Pancreas (tissue), 10 donors: ENCODE measurements at places on chromosomes 4 and X. TPM values are rescaled to one million over a fixed set of nuclear protein-coding genes. Genes with fewer than 3 reads are reported as not detected.

GRCh38 chr4:153745651-153746050 lies 14.2 kb downstream of the RNF175 start:
- DNase-seq = no peak

DNA sequence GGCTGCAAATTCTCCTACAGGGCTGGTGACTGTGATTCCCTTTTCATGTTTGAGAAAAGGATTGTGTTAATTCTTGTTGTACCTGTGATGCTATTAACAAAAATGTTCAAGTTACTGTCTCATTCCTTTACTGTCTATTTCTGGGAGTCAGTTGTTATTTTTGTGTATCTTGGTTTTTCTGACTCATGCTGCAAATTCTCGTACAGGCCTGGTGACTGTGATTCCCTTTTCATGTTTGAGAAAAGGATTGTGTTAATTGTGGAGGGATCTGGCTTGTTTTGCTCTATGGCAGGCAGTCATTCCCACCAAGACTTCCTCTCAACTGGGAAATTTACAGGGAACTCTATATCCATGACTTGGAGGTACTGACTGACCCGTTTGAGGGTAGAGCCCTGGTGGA lies 693.4 kb upstream of the INTU start:
- DNase-seq = no peak

- peak; percentile 56 for DNase-seq
Observed at GRCh38 chrX:153886915-153887314, 942 bp upstream of the L1CAM start.

DNA sequence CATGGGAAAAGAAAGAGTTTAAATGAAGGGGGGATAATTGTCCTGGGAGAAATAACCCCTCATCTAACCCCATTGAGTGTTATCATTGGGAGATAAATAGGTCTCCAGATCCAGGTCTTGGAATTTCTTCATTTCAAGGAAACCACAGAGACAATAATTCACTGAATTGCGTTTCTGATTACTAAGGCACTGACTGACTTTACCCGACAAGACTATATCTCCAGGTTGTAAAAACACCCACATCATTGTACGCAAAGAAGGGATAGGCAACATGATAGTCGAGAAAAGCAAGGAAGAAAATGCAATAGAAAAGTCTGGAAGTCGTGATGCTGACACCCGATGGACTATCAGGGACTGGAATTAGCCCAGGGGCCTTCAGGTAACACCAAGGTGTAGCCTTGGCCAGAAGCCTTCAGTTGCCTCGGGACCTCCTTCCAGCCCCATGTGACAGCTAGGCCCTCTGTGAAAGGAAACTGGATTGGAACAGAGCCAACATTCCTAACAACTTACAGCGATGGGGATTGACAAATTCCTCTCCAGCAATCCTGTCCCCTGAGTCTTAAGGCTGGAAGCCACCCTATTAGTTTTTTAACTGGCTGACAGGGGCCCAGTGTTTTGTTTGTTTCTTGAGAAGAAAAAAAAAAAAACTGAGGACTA lies 46.5 kb upstream of the RAB9B start:
- no peak for DNase-seq

- no peak for DNase-seq
Observed at GRCh38 chrX:148426467-148426866, 74.0 kb upstream of the AFF2 start.

DNA sequence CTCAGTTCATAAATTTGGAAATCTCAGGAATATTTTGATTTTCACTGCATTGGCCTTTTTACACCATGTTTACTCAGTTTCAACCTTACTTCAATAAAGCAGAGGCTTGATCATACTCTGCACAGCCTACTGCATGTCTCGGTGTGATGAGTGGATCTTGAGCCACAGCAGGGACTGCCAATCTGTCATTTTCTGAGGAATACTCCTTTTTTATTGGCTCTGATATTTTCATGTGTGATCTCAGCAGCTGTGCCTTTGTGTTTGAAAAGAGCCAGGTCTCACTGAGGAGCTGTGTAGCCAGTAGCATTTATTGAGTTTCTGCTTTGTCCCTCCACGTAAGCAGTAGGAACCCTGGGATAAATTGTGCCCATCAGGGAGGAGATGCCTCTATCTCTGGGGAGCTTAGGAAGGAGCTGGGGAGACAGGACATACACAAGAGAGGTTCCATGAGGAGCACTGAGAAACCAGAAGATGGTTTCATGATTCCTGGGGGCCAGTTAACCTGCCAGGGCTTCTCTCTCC lies 18.9 kb upstream of the TRIM2 start:
- no peak for DNase-seq

GRCh38 chr4:84063619-84064018 lies 435.5 kb downstream of the NKX6-1 start:
- no peak for DNase-seq

DNA sequence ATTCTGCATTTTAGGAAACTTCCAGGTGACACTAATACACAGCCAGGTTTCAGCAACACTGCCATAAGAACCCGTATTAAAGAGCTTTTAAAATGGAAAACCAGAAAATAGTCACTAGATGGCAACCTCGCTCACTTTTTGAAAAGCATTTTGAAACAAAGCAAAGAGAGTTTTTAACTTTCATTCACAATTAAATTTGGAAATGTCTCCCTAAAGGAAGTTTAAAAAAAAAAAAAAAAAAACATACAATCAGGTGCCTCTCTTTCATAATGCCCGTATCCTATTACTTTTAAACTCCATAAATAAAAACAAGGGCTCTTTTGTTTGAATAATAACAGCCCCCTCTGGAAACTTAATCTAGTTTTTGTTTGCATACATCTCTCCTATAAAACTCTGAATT lies 20.3 kb downstream of the MEPE start:
- no peak for DNase-seq

DNA sequence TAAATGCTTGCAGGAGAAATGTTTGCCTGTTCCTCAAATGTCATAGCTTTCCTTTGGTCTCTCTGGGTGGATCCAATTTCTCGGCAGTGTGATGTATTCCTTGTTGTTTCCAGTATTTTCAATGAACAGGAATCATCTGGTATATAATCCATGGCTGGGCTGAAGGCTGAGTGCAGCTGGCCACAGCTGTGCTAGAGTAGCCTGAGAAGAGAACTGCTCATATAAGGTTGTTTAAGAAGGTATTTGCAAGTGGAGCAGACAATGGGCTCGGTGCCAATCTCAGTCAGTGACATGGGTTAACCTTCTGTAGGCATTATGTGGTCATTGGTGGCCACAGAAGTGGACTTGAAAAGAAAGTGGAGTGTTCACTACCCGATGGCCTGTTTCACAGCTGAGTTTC lies 390.3 kb downstream of the SPRY1 start:
- no peak for DNase-seq

DNA sequence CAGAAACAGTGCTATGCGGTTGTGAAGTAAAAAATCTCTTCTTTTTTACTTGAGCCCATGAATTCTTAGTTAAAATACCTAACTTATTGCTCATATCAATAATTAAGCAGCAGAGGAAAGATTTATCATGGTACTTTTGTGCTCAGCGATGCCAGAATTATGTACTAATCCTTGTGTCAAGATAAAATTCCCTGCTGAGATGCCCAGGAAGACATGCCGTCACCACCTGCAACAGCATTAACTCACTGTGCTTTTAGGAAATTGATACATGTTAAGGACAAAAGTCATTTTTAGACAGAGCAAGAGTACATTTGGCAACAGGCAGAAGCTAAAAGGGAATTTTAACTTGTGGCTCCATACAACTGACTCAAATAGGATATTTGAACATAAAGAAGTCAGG lies 138.9 kb downstream of the NPNT start:
- no peak for DNase-seq

DNA sequence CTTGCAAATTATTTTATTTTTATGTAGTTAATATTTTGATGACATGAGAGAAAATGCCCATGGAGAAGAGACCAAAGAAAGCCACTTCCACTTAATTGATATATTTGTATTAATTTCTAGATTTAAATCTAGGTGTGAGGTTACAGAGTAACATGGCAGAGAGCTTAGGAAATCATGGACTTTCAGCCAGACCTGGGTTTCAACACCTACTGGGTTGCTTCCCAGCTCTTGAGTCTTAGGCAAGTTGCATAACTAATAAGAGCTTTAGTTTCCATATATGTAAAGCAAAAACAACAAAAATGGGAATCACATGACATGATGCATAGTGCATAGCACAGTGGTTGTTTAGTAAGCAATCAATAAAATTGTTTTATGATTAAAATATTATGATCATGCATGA lies 413.3 kb downstream of the CCSER1 start:
- no peak for DNase-seq

GRCh38 chrX:154097003-154097588 lies 421 bp downstream of the MECP2 start:
- DNase-seq = peak; percentile 76

DNA sequence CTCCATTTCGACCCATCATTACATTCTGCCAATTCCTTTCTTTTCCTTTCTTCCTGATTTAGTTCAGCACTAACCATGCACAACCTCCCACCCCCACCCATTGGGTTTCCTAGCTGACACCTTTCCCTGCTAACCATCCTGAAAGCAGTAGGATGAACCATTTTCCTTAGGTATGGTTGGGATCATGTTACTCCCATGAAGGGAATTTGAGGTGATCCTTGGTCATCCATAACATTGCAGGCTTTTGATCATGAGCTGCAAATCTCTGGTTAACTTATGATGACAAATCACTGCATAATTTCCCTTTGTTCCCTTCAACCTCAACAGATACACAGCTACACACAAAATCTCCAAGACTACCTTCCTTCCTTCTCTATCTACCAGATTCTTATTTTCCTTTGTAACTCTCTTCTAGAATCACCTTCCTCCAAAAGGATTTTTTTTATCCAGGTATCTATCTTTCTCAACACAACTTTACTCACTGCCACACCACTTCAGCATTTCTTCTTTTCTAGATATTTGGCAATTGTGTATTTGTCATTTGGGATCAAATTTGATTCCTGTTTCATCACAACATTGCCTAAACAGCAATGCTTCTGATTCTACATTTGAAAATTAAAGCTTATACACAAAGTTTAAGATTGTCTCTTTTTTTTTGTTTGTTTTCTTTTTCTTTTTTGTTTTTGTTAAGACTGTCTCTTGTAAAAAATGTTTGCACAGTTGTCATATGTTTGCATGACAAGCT lies 145.1 kb downstream of the RBM47 start:
- no peak for DNase-seq

Gene CYP4V2
- total RNA-seq = 39.0 TPM

Gene RBMXL3
- total RNA-seq = not detected

Gene TMPRSS11D
- total RNA-seq = not detected
